Hematopoietic multipotent progenitor cell (in vitro differentiated cells): ENCODE measurements at places on chromosomes 6 and 20.

DNA sequence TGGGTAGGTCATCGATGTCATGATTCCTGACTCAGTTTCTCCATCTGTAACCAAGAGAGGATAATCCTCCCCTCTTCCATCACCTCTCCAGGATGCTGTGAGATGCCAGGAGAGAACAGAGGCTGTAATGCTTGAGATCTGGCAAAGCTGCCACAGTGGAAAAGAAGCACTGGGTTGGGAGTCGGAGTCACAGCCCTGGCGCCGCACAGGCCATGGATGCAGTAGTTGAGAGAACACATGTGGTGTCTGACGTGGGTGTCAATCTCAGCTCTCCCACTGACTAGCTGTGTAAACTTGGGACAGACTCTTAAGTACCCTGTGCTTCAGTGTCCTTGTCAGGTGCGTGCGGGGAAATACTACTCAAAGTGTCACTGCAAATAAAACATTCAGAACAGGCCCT is 47.3 kb downstream of the LRFN2 start:
- no peak for DNase-seq

DNA sequence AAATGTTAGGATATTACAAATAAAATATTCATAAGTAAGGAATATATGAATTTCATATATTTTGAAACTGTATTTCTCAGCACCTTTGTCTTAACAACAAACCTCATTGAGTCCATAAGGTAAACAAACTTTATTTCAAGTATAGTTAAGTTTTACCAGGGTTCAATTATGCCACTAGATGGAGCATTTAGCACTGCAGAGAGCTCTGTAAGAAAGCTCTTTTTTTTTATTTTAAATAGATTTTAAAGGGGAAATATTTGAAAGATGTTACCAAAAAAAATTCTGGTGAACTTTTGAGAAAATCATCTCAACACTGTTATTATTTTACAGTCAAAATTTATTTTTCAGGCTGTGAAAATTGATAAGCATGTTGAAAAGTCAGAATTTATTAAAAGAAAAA is 955.2 kb upstream of the EYS start:
- no peak for DNase-seq

GRCh38 chr6:37204014-37204751 is 34.2 kb downstream of the PIM1 start:
- no peak for DNase-seq

DNA sequence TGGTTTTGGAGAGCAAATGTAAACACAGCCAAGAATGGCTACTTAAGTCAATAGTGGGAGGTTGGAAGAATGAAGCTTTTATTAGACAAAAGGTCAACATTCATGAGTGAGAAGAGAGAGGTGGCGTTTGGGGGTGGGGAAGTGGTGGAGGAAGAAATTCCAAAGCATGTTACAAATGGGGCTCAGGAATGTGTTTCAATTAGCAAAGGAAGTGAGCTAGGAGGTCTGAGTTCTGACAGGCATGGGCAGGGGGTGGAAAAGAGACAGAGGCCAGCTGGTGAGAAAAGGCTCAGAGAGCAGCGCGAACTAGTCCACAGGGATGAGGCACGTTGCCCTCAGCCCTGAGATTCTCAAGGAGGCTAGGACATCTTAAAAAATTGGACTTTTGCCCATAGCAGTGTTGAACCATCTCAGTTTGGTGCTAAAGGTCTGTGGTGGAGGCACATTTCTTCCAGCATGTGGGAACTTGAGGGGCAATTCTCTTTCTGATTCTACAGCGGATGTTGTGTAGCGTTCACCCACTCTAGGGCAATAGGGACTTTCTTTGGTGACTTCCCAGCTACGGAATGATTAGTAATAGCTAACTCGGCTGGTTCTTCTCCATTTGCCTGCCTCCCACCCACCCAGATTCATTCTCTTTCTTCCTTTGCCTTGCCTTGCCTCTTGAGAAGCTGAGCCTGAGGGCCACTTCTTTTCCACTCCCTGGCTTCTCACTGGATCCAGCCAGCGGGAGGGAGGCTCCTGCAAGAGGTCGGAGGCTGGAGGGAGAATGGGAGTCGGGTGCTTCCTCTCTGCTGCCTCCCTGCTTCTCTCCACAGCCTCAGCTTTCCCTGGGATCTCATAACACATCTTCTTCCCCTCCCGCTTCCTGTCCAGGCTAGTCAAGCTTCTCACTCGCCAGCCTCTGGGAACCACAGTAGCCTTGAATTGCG is 45.1 kb upstream of the NEDD9 start:
- DNase-seq, result no peak

- no peak for DNase-seq
Observed at GRCh38 chr20:50323777-50324775, 133.4 kb downstream of the CEBPB start.
